Astrocyte of the spinal cord (primary cell): ENCODE measurements at places on chromosomes 7 and 10.

GRCh38 chr7:39446546-39446945 is 119.7 kb upstream of the YAE1 start:
- DNase-seq: no peak

GRCh38 chr7:44565795-44566559 is 7.7 kb downstream of the DDX56 start:
- no peak for DNase-seq

GRCh38 chr7:1029637-1030443 is 14.5 kb upstream of the GPR146 start:
- no peak for DNase-seq

GRCh38 chr10:31932838-31933237 is 4.2 kb upstream of the ARHGAP12 start:
- no peak for DNase-seq
